Left kidney (tissue), 8 donors: ENCODE measurements at places on chromosomes 2 and 18. TPM values are rescaled to one million over a fixed set of nuclear protein-coding genes. Genes with fewer than 3 reads are reported as not detected.

NAT8 gene
- 18.6 TPM for polyA plus RNA-seq

FLACC1 gene
- 3.1 TPM for polyA plus RNA-seq

RTP5 gene
- not detected for polyA plus RNA-seq

CDCA7 gene
- 46.8 TPM for polyA plus RNA-seq

MROH2A gene
- 0.28 TPM for polyA plus RNA-seq
